ENCODE measurements at places on chromosomes 12 and 14.

DNA sequence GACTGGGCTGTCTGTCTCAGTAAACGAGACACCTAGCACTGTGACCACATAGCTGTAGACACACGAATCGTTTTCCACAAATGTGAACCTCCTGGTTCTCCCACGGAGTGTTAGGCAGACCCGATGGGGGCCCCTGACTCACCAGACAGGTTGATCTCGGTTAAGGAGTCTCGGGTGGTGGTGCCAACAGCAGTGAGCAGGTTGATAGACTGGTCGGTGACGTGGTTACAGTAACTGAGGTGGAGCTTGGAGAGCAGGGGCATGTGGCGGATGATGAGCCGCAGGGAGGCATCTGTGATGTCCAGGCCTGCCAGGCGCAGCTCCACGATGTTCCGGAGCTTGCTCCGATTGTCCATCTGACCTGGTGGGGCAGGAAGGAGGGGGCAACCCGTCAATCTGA, 39.8 kb downstream of the RNF34 start:
- DNase-seq, result no peak

DNA sequence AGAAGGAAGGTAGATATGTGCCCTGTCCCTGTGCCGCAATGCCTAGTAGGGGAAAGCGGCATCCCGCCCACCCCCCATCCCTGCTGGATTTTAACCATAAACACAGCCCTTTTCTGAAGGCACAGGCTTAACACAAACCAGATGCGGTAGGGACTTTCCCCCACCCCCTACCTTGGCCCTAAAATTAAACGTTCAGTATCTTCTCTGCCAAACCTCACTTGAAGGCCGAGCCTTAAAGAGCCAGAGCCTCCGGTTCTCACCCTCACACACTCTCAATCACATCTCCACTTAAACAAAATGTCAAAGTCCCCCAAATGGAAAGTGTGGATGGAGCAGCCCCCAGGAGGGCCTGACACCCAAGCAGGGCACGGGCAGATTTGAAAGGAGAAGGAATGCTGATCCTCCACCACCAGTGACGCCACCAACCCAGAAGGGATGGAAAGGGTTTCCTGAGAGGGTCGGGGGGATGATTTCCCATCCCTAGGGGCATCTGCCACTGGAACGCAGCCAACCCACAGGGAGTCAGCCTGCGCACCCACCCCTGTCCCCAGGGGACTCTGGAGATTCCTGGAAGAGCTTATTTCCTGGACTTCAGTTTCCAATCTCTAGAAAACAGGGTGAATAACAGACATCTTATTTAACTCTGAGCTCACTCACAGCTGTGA, 26.4 kb downstream of the ACTN1 start:
- DNase-seq, result no peak

DNA sequence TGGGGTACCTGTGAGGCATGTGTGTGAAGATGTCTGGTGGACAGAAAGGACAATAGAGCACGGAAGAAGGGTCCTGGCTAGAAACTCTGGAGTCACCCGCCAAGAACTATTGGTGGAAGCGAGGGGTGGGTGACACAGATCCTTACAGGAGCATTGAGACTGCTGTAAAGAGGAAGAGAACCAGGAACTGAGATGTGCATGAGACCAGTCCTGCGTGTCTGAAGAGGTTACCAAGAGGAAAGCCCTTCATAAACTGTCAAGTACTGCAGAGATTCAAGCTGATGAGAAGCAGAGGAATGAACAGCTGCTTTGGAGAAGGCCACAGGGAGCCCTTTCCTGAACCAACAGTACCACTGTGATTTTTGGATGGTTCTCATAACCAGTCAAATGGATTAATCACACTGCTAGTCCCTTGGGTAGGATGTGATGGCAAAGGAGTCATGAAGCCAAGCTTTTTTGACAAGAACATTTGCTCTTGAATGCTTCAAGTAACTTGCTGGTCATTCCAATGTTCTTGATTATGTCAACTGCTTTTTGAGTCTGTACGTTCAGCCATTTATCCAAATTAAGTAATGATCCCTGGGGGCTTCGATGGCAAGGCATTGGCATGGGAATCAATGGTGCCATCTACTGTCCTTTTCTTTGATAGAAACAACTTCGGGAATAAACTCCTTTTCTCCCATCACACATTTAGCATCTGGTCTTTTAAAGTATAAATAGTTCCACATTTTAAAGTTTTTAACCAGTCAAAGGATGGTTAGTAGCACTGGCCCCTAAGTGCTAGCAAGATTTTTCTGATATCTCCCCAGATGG, 42.9 kb downstream of the GPR135 start:
- no peak for DNase-seq

DNA sequence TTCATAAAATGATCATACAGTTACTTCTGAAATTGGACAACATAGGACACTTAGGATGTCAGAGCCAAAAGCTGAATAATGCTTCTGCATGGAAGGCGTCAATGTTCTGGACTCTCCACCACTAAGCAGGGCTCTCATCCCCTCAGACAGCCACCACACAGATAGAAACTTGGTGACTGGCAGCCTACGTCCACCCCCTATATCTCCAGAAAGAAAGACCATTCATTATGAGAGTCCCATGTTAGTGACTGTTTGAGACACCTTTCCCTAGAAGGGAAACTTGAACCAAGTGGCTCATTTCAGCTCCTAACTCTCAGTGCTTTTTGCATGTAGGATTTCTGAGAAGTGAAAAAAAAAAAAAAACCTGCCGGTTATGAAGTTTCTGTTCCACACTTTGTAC, 251.0 kb upstream of the FKBP4 start:
- no peak for DNase-seq

- no peak for DNase-seq
Observed at GRCh38 chr12:29081101-29081500, 68.0 kb upstream of the FAR2 start.

DNA sequence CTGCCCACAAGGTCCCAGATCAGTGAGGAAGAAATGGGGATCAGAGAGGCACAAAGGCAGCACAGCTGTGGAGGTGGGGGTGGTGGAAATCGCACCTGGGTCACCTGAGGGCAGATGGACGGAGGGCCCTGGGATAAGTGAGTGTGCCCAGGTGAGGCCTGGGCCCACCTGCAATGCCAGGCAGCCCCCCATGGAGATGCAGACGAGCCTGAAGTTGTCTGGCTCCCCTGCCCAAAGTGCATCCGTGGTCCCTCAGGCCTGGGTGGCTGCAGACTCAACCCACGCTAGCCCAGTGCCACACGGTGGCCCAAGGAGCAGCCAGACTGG, 84.9 kb downstream of the NCOR2 start:
- DNase-seq, result no peak

GRCh38 chr12:132561427-132562156, 48.8 kb downstream of the LRCOL1 start:
- peak; percentile 61 for DNase-seq

DNA sequence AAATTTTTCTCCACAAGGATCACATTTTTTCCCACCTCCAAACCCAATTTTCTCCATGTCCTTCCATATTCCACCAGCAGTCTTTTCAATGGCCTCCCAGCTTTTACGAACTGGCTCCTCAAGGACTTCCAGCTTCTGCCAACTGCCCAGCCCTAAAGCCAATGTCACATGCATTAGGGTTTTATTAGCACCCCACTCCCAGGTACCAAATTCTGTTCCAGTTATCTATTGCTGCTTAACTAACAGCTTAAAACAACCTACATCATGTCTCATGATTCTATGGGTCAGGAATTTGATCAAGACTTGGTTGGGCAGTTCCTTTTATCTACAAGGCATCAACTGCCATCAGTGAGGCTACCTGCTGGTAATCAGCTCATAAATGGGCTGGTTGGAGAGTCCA, 151.3 kb downstream of the SPTSSA start:
- DNase-seq, result no peak

DNA sequence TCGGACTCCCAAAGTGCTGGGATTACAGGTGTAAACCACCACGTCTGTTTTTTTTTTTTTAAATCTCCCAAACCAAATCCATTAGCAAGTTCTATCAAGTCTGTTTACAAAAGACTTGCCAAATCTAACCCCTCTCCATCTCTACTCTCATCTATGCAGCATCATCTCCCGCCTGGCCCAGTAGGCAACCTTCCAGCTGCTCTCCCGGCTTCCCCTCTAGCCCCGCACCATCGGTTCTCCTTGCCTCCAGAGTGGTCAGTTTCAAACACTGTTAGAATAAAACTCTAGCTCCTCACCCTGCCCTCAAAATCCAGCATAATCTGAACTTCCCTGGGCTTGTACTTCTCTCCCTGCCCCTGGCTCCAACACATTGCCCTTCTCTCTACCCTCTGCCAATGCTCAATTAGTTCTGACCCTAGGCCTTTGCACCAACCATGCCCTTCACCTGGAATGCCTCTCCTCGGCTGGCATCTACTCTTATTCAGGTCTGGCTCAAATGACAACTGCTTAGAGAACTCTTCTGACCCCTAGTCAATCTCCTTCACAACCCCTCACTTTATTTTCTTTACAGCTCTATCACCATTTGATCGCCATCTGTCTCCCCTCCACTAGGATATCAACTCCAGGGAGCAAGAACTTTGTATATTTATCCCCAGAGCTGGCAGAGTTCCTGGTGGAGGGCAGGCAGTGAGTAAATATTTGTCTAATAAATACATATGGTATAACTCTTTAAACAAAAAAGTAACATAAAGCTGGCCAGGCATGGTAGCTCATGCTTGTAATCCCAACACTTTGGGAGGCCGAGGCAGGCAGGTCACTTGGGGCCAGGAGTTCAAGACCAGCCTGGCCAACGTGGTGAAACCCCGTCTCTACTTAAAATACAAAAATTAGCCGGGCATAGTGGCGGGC, 4.9 kb downstream of the WSB2 start:
- DNase-seq, result no peak

GRCh38 chr14:67710209-67710608, 8.5 kb downstream of the RDH12 start:
- no peak for DNase-seq

DNA sequence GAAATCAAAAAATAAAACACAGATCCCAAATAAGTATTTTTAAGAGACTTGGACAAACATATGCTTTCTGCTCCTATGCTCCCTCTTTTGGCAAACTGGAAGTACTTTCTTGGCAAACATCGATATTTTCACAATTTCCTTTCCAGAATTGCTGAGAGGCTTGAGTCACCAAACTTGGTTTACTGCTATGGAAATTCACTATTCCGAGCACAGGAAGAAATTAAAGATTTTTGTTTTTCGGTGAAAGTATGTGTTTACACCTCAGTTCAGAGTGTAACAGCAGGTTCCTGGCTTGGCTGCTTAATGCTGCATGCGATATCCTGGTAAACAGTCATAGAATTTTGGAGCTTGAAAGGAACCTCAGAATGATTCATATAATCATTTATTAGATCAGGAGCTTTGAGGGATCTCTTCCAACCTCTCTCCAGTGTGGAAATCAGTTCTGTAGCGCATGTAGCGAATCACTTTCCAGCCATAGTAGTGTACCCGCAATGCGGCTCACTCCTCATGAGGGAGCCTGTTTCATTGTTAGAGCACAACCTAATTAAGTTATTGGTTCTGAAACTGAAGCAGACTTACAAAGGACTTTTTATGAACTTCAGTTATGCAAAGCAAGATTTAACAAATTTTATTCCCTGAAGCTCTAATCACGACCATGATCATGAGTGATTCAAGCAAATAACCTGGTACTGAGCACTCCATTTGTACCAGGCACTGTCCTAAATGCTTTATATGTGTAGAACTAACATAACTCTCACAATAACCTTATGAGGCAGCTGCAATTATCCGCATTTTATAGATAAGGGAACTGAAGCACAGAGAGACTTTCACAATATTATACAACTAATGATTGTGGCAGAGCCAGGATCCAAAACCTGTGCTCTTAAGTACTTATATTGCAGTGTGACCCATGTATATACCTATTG, 56.4 kb upstream of the ATP2A2 start:
- no peak for DNase-seq

GRCh38 chr14:69473260-69473659, 11.3 kb upstream of the PLEKHD1 start:
- no peak for DNase-seq

- DNase-seq, result peak; percentile 28
Observed at GRCh38 chr14:25132732-25133422, 82.9 kb upstream of the STXBP6 start.

- DNase-seq, result no peak
Observed at GRCh38 chr12:27981874-27982273, 9.3 kb upstream of the PTHLH start.

DNA sequence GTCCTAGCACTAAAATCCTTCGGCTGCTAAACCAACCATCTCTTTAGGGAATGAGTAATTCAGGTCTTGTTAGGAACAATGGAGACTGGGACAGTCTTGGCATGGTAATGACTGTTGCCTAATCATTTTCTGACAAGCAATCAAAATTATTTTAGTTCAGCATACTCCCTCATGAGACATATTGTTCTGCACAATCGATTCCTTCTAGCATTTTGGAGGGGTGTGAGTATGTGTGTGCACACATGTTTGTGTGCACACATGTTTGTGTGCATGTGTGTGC, 2.1 kb upstream of the KRT1 start:
- no peak for DNase-seq

DNA sequence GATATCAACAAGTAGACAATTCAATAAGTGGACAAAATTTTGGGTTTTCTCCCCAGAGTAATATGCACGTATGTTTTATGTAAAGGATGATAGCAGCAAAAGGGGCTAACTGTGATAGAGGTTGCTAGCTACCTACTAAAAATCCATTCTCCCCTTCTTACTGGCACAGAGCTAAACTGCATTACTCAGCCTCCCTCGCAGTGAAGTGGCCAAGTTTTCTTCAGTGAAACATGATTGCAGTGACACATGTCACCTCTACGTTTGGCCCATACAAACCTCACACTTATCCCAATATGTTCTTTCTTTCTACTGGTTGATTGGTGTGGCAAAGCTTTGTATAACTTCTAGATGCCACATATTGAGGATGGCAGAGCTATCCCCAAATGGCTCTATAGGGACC, 34.3 kb downstream of the GPR65 start:
- DNase-seq, result no peak

DNA sequence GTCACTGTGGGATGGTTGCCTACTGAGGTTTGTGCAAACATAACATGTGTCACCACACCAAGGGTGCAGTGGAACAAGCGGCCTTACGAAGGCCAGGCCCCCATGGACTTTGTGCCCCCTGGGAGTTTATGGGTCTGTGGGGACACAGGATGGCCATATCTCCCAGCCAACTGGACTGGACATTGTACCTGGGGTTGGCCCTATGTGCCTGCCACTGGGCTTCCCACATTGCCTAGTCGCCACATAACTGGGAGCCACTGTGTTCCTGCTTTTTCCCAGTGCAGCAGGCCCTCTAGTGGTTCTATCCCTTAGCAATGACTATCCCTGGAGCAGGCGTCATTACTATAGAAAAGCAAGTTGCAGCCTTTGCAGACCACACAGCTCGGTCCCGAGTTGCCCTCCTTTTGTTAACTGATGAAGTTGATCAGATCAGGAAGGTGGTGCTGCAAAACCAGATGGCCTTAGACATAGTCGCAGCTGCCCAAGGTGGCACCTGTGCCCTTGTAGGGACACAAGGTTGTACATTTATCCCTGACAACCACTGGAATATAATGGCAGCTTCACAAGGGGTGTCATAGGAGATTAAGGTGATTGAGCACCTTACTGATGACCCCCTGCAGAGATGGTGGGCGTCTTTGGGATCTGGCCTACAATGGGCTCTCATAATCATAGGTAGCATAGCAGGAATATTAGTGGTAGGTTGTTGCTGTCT, 15.2 kb upstream of the RNASE12 start:
- no peak for DNase-seq

- DNase-seq, result no peak
Observed at GRCh38 chr14:61720294-61720661, 25.0 kb downstream of the HIF1A start.

GRCh38 chr14:69153873-69154270, 953 bp upstream of the DCAF5 start:
- no peak for DNase-seq

GRCh38 chr12:98149270-98149669, 366.1 kb upstream of the TMPO start:
- DNase-seq, result no peak

GRCh38 chr12:11171969-11172675, 1.1 kb downstream of the SMIM10L1 start:
- no peak for DNase-seq

All from D721Med (cell line).